ENCODE measurements at places on chromosomes 2 and 18.

- no peak for DNase-seq
Measured at GRCh38 chr2:23379220-23379695, 5.7 kb upstream of the KLHL29 start.

DNA sequence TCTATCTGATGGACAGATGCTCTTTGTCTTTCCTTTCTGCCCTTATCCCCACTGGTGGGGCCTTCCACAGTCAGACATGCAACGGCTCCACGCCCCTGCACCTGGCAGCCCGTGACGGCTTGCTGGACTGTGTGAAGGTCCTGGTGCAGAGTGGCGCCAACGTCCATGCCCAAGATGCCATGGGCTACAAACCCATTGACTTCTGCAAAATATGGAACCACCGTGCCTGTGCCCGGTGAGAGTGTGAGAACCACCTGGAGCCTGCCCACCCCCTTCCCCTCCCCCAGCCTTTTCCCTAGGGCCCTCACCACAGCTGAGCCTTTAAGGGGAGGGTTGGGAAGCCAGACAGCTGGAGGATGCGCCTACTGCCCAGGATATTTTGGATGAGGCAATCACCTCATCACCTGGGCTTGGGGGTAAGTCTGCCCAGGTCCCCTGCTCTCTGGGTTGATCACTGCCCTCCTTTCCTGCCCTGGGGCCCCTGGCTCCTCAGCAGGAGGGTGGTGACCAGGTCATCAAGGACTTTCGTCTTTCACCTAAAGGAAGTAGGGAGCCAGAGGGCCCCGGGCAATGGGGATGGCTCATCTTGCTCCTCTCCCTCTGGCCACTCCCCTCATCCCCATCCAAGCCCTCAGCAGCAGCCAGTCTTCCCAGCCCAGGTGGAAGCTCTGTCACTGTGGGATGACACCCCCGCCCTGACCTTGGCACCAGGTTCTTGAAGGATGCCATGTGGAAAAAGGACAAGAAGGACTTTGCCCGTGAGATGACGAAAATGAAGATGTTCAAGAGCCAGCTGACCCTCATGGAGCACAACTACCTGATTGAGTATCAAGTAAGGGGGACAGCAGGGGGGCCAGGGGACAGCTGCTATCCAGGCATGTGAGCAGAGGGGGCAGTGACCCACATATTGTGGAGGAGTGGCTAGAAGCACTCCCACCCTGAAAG, 3.7 kb downstream of the ANKRD53 start:
- no peak for DNase-seq

- no peak for DNase-seq
Measured at GRCh38 chr18:74901362-74902146, 303.9 kb downstream of the ZNF407 start.

- no peak for DNase-seq
Measured at GRCh38 chr18:32668956-32669355, 103.9 kb downstream of the KLHL14 start.

DNA sequence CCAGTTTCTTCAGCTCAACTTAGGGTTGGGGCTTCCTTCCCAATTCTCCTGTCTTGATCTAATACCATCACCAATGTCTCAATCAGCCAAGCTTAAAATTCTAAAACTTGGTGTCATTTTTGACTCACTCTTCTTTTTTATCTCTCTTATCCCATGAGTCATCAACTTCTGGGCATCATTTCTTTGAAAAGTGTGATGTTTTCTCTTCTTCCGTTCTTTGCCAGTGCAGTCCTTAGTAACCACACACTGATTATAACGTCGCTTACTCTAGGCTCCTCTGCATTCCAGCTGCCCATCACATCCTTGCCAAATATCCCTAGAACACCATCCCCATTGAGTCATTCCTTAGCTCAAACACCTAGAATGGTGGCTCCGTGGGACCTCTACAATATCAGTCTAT, 27.4 kb upstream of the MRO start:
- DNase-seq: no peak

GRCh38 chr2:241111440-241111805, 9.3 kb upstream of the MTERF4 start:
- no peak for DNase-seq

DNA sequence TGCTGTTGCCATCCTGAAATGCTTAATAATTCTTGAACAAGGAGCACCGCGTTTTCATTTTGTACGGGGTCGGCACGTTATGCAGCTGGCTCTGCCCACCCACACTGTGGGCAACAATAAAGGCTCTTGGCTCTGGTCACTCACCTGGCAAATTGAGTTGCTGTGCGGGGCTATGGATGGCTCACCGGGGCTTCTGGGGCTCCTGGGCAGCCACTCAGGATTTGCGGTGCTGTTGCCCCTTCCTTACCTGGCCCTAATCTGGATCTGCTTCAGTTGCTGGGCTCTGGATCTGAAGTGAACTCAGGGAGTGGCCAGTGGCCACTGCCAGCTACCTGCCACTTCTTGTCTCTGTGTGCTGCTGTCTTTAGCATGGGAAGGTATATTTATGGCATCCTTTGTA, 22.7 kb downstream of the RHOB start:
- no peak for DNase-seq

GRCh38 chr18:11064106-11064505, 85.3 kb downstream of the PIEZO2 start:
- DNase-seq: no peak

- no peak for DNase-seq
Measured at GRCh38 chr18:79549638-79550000, 130.0 kb upstream of the CTDP1 start.

DNA sequence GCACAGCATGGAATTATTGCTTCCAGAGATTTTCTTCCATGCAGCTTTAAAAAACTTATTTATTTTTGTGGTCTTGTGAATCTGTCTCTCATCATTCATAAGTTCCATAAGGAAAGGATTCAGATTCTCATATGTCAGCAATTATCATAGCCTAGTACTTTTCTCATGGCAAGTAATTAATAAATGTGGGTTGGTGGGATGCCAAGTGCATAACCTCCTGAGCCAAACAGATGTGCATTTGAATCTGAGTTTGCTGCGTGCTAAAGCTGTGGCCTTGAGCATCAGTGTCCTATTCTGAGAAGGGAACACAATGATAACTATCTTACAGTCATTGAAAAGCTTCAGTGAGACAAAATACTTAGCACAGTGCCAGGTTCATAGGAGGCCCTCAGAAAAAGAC, 331.9 kb downstream of the PDE11A start:
- no peak for DNase-seq

- DNase-seq: no peak
Measured at GRCh38 chr2:69077252-69077950, 64.4 kb downstream of the ANTXR1 start.

GRCh38 chr18:44856157-44856556, 175.5 kb downstream of the SETBP1 start:
- no peak for DNase-seq

- DNase-seq: no peak
Measured at GRCh38 chr2:119478188-119478977, 45.9 kb downstream of the SCTR start.

DNA sequence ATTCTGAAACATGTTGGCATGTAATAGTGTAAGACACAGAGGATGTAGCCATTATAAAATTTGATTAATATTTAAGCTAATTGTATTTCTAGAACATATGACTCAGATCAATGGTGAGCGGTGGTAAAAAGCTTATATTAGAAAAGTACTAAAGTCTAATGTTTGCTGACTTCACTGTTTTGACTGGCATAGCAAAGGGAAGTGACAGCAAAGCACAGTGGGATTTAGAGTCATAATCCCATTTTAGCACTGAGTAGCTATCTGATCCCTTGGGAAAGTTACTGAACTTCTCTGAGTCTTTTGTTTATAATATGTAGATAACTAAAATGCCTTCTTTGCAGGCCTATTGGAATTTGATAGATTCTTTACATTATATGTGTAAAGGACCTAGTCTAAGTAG, 60.4 kb downstream of the KIAA1328 start:
- no peak for DNase-seq

DNA sequence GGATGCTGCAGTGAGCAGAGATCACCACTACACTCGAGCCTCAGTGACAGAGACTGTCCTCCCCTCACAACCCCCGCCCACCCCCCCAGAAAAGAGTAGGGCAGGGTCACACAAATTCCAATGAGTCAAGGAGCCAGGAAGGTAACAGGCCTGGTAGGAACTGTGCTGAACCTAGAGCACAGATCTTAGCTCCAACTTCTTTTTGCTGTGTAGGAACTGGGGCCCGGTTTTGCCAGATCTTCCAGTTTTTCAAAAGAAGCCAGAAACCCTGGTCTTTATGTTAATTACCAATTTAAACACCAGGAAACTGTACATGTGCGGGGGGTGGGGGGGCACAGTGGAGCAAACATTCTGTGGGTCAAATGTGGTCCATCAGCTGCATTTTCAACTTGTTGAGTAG, 71.0 kb downstream of the PRPF40A start:
- no peak for DNase-seq

DNA sequence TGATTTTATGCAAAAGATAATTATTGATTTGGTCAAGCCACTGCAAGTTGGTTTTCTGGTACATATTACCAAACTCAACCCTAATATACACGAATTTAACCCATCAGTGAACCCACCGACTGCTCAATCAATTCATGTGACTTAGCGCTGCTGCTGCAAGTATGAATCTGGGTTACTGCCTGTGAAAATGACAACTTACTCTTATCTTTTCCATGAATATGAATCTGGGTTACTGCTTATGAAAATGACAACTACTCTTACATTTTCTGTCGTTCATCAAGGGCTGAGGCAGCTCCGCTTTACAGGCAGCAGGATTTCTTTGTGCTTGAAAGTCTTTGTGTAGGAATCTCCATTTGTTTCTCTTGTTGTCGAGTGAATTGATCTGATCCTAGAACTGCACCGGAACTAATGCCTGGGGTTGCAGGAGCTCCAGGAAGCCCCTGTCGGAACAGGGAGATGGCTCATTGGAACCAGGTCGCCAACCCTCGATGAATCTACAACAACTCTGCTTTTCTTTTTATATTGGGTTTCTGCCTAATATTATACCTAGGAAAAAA, 22.1 kb upstream of the ALKAL2 start:
- DNase-seq: no peak

DNA sequence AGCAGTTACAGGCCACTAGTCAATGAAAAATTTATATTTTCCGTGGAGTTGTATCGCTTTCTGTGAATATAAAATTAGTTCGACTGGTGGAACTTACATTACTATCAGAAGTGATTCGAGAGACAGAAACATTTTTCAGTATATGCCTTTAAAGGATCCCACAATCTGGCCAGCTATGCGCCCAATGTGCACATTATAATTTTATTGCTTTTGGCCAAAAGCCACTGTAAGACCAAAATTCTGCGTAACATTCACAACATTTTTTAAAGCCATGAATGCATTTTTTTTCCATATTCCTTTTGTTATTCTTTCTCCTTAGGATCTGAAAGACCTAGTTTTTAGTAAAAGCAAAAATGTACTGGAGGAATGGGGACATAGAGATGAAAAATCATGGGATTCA, 131.0 kb upstream of the CHAC2 start:
- no peak for DNase-seq

- DNase-seq: no peak
Measured at GRCh38 chr18:9392726-9393125, 58.2 kb downstream of the TWSG1 start.

DNA sequence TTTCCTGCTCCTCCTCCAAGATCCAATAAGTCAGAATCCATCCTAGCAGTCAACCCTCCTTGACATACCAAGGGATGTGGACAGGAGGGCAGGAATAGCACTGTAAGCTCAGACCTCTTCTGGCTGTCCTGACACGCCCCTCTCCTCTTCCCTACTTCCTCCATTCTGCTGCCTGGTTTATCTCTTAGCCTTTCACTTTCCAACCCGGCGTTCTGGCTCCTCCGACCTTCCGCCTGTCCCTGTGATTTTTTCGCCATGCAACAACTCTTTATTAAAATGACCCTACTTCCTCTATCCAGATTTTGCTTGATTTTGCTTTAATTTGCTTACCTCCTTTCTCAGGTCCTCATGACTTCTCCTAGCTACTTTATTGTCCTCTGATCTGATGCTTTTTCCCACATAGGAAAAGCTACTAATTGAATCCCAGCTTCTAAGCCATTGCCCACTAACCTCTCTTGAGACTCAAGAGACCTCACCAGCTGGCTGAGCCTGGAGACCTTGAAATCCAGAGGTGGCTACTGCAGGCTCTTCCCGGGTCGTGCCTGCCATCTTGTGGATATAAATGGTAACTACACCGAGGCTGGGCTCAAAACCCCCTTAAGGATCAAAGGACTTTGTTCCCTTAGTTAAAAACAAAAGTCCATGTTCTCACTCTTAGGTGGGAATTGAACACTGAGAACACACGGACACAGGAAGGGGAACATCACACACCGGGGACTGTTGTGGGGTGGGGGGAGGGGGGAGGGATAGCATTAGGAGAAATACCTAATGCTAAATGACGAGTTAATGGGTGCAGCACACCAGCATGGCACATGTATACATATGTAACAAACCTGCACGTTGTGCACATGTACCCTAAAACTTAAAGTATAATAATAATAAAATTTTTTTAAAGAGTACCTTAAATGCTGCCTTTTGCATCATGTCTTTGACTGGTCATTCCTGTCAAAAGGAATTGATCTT, 139.4 kb downstream of the AKAIN1 start:
- peak; percentile 48 for DNase-seq

- DNase-seq: no peak
Measured at GRCh38 chr18:27144672-27145071, 40.4 kb downstream of the CHST9 start.

DNA sequence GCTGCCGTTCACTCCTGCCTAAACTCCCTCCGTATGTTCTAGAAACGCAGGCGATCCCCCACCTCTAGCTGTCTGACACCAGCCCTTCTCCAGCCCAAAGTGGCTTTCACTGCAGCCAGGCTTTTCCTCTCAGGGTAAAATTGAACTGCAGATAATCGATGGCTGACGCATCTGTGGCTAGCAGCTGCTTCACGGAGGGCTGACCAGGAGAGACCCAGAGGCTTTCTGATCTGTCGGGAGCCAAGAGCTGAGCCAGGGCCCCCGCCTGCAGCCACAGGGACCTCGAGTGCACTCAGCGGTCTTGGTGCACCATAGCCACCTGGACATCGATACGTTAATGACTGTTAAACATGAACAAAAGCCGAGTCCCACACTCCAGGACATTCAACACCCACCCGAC, 107.5 kb downstream of the MBP start:
- DNase-seq: no peak

DNA sequence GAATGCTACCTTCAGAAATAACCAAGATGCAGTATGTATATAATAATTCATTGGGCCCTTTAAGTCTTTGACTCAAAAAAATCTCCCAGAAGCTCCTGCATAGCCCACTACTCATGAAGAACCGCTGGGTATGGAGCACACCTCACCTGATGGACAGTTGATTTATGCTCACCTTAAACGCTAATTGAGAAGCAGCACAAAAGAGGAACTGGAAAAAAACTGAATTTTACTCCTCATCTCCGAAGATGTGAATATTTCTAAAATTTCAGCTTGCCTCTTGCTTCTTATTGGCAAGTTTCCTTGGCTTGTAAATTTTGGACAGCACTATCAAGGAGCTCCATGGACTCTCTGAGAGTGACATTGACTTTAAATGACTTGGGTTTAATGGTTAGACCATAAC, 5.5 kb downstream of the CYP1B1 start:
- DNase-seq: no peak

GRCh38 chr2:68088940-68089339, 26.1 kb upstream of the C1D start:
- DNase-seq: no peak
